ENCODE measurements at places on chromosomes 2 and 18.

GRCh38 chr2:31563273-31563839 is 17.4 kb downstream of the SRD5A2 start:
- no peak for DNase-seq

- no peak for DNase-seq
Observed at GRCh38 chr2:228417956-228418355, 236.5 kb upstream of the SPHKAP start.

- DNase-seq = no peak
Observed at GRCh38 chr2:60822987-60823386, 58.4 kb upstream of the REL start.

DNA sequence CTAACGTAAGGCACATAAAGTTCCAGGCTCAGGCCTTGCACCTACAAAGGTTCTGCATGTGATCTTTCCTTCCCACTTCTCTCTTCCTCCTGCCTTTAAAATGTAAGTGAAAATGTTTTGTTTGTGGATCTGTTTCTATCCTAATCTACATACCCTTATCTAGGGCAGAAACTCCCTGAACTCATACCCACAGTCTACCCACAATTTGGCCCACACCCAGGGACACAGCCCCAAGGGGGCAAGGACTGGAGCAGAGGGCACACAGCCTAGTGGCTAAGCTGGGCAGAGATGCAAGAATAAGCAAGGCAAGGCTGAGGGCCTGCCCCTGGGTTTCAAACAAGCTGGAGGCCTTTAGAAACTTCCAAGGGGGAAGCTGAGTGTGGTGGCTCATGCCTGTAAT is 71.0 kb downstream of the HS1BP3 start:
- DNase-seq = no peak

- DNase-seq = no peak
Observed at GRCh38 chr18:80159713-80160636, 50.9 kb downstream of the ADNP2 start.

GRCh38 chr2:203824603-203825002 is 43.0 kb upstream of the CTLA4 start:
- DNase-seq = no peak

- DNase-seq = no peak
Observed at GRCh38 chr2:109507828-109508227, 105.9 kb downstream of the SEPTIN10 start.

DNA sequence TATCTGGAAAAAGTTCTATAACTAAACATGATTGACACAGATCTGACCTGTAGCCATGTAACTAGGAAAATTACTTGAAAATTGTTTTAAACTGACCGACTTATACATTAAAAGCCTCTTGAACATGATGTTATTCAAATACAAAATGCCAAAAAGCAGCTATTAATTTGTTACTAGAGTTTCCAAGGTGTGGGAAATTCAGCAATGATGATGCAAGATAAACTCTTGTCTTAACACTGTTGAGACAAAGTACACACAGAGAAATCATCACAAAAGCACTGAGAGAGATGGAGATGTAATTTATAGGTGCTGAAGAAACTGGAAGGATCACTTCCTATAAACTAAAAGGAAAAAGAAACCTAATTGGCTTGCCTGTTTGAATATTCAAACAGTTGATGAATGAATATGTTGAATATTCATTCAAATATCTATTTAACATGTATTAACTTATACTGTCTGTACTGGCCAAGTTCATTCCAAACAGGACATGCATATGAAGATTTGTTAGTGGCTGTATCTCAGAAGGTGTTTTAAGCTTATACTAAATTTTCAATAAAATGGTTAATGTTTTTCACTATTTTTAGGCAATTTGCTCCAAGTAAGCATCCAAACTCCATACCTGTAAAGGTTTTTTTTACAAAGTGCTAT is 34.6 kb upstream of the WDR75 start:
- no peak for DNase-seq

GRCh38 chr18:51235009-51235789 is 37.7 kb upstream of the MEX3C start:
- no peak for DNase-seq

GRCh38 chr2:46256563-46257142 is 40.6 kb upstream of the EPAS1 start:
- DNase-seq = no peak

GRCh38 chr18:79664525-79665125 is 15.0 kb upstream of the CTDP1 start:
- DNase-seq = no peak

- DNase-seq = no peak
Observed at GRCh38 chr2:237490009-237490711, 3.1 kb downstream of the MLPH start.

Data from HAP-1 (cell line).